ENCODE measurements at places on chromosomes 1 and 21.

DNA sequence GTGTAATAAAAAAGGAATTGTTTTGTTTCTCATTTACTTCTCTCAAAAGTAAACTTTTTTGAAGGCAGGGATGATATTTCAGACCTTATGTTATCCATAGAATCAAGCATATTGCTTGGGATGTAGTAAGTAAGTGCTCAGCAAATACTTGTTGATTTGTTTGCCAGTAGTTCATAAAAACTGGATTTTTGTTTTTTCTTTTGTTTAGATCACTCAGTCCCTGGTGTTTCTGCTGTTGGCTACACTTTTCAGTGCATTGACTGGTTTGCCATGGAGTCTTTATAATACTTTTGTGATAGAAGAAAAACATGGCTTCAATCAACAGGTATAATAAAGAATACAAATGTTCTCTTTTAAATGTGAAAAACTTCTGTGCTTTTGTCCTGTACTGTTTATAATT, 10.2 kb downstream of the ZMPSTE24 start:
- no peak for DNase-seq

GRCh38 chr1:168000656-168001055, 63.8 kb upstream of the MPC2 start:
- DNase-seq = no peak

DNA sequence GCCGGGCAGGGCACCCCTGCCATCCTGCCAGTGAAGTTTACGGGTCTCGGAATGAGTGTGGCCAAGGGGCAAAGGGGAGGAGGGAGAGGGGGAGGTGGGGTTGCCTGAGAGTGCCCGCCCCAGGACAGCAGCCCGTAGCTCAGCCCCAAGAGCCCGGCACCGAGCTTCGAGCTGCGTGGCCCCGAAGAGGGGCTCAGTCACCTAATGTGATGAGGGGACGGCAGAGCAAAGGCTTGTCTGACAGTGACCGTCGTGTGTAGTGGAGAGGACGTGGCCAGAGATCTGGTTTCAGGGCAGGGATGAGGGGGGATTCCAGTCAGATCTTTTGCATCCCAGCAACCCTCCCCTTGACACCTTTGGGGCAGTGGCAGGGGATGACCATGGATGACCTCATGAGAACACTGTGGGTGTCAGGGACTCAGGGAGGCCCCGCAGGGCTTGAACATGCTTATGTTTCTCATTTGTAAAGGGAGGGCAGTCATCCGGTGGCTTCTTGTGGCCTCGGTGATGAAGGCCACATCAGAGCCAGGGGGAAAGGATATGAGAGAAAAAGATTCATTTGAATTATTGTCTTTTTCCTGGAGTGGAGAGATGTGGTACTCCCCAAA, 1.1 kb upstream of the TRPM2 start:
- no peak for DNase-seq

GRCh38 chr1:116256286-116256649, 116.8 kb upstream of the ATP1A1 start:
- DNase-seq = no peak

GRCh38 chr21:33238146-33238545, 8.4 kb downstream of the IFNAR2 start:
- no peak for DNase-seq

- no peak for DNase-seq
These were observed 3.1 kb upstream of the OR10J1 start for GRCh38 chr1:159436469-159436868.

DNA sequence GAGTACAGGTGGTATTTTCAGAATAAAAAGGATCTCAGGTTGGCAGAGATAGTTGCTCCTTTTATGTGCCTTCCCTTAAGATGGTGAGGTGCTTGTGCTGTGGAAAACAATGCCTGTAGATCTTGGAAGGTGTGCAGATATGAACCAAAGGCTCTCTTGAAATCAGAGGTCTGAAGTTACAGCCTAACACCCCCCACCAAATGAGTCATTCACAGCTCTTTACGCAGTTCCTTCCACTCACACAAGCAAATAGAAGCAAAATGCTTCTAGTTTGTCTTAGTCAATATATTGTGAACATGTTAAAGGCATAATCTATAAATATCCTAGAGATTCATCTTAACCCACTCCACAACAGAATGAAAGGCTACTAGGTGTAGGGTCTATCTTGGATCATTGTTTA, 128.9 kb upstream of the NR5A2 start:
- DNase-seq = no peak

DNA sequence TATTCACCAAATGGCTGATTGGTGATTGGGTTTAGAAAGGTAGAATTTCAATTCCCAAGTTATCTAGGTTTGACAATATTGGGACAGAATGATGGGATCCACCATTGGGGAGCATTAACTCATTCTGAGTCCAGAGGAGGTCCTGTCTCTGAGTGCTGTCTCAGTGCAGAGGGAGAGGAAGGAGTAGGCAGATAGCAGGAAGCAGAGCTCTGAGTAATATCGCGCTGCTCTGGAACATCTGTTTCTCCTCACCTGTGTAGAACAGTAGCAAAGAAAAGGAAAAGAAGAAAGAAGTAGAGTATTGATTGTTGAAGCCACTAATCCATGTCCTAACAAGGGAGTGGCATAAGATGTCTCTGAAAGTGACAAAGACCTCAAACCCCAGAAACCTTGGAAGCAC, 1657.8 kb downstream of the MRPL39 start:
- no peak for DNase-seq

DNA sequence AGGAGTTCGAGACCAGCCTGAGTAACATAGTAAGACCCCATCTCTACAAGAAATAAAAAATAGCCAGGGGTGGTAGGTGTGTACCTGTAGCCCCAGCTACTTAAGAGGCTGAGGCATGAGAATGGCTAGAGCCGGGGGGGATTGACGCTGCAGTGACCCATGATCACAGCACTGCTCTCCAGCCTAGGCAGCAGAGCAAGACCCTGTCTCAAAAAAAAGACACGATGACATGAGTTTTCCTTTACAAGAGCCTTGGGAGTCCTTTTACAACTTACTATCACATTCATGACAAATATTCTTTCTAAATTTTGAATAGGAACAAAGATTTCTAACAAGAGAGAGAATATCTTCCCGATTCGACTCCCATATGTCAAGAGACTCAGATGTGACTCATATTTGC, 3.3 kb upstream of the BRWD1 start:
- DNase-seq = no peak

GRCh38 chr1:78255846-78256245, 210.1 kb downstream of the GIPC2 start:
- DNase-seq = no peak
